ENCODE measurements at places on chromosomes 13 and 19.

GRCh38 chr13:91017031-91017668, 330.3 kb upstream of the MIR17HG start:
- DNase-seq = peak; percentile 62

- no peak for DNase-seq
Measured at GRCh38 chr13:113026391-113026910, 57.4 kb downstream of the MCF2L start.

GRCh38 chr19:49684251-49684982, 5.0 kb upstream of the ADM5 start:
- peak; percentile 68 for DNase-seq

- peak; percentile 53 for DNase-seq
Measured at GRCh38 chr13:54415753-54416366, 1387.2 kb downstream of the OLFM4 start.

- no peak for DNase-seq
Measured at GRCh38 chr19:3119693-3120380, 16.0 kb upstream of the GNA15 start.

DNA sequence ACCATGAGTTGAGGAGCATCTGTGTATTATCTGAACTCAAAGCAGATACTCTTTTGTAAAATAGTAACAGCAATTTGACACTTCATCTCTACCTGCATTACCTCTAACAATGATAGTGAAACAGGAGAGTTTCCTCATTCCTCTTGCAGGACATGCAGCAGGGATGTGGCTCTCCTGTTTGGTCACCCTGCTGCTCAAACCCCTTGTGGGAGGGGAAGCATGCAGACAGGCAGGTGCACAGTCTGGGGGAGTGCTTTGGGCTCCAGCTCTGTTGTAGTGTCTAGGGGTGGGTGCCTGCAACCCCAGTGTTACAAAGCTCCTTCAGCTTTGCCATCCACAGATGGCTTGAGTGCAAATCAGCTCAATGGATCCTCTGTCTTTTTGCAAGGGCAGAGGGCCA, 827.6 kb downstream of the DACH1 start:
- DNase-seq = no peak

DNA sequence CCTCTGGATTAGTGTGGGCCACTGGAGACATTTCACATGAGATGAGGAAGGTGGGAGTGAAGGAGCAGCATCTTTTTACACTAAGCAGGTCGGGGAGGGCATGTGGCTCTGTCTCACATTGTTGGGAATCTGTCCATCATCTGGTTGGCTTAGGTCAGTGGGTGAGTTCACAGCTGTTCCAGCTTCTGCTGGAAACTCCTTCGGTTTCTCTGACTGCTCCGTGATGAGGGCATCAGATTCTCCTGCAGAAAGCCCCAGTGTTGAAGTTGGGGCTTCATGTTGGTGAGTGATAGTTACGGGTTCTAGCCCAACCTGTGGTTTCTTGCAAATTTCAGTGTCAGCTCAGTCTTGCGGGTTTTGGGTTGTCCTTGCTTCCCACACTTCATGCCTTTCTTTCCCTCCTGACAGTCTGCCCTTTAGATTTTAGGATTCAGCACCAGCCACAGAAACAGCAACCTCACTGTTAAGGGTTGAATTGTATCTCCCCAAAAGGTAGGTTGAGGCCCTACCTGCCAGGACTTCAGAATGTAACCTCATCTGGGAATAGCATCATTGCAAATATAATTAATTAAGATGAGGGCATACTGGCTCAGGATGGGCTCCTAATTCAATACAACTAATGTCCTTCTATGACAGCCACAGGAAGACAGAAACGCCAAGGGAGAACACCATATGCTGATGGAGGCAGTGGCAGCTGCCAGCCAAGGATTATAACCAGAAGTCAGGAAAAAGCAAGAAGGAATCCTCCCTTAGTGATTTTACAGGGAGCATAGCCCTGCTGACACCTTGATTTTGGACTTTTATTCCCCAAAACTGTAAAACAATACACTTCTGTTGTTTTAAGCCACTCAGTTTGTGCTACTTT, 7.6 kb upstream of the ALOX5AP start:
- no peak for DNase-seq

DNA sequence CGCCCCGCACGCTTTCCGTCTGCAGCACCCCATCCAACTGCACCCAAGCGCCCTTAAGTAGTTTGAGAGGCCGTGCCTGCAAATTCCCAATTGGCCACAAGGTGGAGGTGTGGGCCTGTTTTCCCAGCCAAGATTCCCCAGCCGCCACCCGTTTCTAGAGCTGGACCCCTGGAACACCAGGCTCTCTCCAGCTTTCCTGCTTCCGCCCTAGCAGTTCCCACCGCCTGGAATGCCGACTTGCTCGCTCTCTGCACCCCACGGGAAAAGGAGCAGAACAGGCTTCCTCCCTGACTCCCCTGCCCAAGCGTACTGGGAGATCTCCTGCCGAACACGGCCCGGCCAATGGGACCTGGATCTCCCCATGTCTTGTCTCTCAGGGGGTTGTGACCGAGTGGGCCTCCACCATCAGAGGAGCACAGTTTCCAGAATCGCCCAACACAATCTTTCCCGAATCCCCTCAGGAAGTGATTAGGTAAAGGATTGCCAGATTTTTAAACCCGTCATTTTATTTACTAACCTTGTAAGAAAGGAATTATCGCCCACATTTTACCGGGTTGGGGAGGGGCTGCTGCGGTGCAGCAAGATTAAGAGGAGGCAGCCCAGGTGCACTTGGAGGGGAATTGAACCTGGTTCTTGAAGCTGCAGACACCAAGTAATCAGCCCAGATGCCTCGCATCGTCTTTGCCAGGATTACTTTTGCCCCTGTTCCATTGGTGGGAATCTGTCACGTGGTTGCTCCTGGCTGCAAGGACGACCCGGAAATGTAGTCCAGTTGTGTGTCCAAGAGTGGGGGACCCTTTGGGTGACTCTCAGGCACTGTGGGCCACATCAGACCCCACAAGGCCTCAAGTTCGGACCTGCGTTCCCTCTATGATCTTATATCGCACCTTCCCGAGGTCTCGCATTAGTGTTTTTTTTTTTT, 3.5 kb upstream of the NAPSA start:
- peak; percentile 89 for DNase-seq

- no peak for DNase-seq
Measured at GRCh38 chr13:112651750-112652511, 37.9 kb upstream of the ATP11A start.

DNA sequence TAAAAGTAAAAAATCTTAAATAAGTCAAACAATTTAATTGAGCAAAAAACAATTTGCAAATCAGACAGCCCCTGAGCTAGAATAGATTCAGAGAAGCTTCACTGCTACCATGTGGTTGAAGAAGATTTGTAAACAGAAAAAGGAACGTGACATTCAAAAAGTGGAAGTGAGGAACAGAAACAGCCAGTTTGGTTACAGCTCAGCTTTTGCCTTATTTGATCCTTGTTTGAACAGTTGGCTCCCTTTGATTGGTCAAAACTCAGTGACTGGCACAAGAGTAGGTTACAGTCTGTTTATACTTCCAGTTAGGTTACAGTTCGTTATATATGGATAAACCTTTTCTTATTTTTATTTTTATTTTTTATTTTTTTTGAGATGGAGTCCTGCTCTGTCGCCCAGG, 5.8 kb downstream of the ZNF221 start:
- no peak for DNase-seq

DNA sequence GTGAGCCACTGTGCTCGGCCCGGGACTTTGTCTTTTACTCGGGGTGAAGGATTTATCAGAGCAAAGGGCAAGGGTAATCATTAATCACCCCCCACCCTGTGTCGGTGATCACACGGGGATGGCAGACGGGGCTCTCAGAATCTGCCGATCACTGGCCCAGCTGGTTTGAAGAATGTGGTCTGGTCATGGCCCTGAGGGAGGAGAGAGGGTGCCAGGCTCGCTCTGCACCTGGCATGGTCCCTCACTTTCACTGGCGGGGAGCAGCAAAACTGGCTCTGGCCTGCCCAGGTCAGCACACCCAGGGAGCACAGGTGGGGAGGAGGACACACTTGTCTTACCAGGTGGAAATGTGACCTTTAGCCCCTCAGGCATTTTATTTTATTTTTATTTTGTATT, 10.2 kb downstream of the REEP6 start:
- no peak for DNase-seq

- DNase-seq = no peak
Measured at GRCh38 chr13:58687148-58687547, 1055.6 kb downstream of the PCDH17 start.

DNA sequence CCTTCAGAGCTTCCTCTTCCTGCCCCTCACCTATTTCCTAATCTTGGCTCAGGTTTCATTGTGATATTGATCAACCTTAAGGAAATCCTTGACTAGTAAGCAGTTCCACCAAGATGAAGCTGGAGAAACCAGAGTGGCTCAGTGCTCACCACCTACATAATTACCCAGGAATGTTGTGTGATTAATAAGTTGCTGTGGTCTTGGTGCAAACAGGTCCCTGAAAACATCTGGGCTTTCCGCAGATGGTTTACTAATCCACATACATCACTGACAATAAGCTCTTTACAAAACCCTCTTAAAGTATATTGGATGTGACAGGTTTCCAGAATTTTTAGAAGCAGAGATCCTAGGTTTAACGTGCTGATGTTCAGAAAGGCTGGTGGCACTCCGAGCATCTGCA, 8.6 kb upstream of the SERP2 start:
- no peak for DNase-seq

DNA sequence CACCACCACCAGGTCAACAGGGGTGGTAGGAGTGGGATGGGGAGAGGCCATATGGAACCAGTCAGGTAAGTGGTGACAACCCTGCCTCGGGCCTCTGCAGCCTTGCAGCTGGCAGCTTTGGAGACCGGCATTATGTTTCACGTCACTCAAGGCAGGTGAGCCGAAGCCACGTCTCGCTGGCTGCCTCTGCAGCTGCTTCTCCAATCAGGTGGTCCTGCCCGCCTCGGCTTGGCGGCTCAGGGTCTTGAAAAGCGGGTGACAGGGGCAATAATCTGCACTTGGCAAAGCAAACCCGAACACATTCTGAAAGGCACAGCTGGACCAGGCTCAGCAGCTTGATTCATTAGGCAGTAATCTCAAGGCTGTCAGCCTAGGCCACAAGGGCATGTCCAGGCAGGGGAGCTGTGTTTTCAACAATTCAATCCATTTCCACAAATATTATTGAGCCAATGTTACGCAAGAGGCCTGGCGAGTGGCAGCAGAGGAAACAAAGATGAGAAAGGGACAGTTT, 77.4 kb upstream of the PCDH8 start:
- DNase-seq = no peak

DNA sequence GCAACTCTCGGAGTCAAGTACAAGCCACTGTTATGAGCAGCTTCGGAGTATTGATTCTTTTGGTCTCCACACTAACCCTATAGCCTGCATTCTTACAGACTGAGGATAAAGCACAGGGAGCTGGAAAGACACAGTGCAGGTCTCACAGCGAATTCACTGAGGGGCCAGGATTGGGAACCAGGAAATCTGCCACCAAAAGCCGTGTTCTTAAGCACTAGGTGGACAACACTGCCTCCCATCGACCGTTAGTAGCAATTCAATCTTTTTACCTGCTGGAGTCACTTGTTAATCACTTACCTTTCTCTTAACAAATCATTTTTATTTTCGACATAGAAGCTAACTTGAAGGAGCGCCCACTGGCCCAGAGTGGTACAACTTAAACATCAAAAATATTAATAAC, 6.3 kb downstream of the PMIS2 start:
- DNase-seq = peak; percentile 64

GRCh38 chr19:14770944-14771839, 7.2 kb downstream of the ADGRE2 start:
- DNase-seq = peak; percentile 4

DNA sequence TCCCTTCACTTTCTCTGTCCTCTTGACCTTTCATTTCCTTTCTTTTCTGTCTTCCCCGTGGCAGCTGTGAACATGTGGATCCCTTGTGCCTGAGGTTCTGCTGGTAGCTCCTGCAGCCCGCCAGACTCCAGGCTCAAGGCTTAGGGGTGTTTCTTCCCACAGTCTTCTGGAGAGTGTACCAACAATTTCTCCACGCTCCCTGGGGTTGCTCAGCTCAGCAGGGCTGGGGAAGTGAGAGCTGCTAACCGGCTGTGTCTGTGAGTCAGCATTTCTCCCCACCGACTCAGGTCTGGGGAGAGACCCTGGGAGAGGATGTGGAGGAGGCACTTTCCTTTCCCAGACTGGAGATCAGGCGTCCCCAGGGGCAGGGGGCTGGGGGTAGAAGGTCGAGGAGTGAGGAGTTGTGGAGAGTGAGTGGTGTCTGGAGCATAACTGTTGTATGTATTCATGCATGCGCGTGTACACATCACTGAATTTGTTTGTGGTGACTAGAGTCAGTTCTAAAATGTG, 193.6 kb downstream of the KCNRG start:
- DNase-seq = peak; percentile 66

GRCh38 chr13:113119166-113119821, 3.3 kb upstream of the F10 start:
- no peak for DNase-seq

DNA sequence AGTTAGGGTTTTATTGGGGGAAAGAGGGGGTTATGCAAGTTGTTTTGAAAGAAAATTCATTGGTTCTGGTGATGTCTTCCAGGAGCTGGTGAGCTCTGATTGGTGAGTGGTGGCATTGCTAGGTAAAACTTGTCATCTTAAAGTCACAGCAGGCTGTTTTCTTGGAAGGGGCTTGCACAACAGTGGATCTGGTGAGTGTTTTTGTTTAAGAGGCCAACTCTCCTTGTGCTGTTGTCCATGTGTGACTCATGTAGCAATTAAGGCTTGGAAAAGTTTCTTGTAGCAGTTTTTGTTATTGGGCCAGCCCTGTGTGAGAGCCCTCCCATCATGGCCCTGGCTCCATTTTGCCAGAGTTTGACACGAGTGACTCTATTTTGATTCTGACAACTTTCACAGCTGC, 109.4 kb downstream of the RFC3 start:
- no peak for DNase-seq

GRCh38 chr13:80131204-80131603, 209.7 kb downstream of the SPRY2 start:
- DNase-seq = peak; percentile 38

- DNase-seq = no peak
Measured at GRCh38 chr13:50512474-50513299, 330.8 kb downstream of the DLEU7 start.

DNA sequence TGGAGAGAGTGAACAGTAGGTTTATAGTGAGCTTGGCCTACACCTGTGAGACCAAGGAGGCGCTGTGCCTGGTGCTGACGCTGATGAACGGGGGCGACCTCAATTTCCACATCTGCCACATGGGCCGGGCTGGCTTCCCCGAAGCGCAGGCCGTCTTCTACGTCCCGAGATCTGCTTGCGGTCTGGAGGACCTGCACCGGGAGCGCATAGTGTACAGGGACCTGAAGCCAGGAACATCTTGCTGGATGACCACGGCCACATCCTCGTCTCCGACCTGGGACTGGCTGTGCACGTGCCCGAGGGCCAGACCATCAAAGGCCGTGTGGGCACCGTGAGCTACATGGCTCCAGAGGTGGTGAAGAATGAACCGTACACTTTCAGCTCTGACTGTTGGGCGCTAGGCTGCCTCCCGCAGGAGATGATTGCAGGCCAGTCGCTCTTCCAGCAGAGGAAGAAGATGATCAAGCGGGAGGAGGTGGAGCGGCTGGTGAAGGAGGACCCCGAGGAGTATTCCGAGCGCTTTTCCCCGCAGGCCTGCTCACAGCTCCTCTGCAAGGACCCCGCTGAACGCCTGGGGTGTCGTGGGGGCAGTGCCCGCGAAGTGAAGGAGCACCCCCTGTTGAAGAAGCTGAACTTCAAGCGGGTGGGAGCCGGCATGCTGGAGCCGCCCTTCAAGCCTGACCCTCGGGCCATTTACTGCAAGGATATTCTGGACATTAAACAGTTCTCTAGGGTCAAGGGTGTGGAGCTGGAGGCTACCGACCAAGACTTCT, 139.0 kb downstream of the ZDHHC20 start:
- DNase-seq = no peak

Data from H9 (cell line).